ENCODE measurements at places on chromosomes 5 and 9. TPM values are rescaled to one million over a fixed set of nuclear protein-coding genes. Genes with fewer than 3 reads are reported as not detected.

Gene CDC25C
- total RNA-seq, result 0.23 TPM

Gene MBLAC2
- 9.8 TPM for total RNA-seq

Gene RELL2
- 26.0 TPM for total RNA-seq

Gene TMEM8B
- total RNA-seq, result 6.5 TPM

Gene SLCO4C1
- 0.43 TPM for total RNA-seq

Gene IRX1
- not detected for total RNA-seq

Gene RANBP17
- 0.62 TPM for total RNA-seq

Gene IFNA2
- not detected for total RNA-seq

Gene ROR2
- total RNA-seq, result 0.07 TPM

Gene SLC6A19
- 0.06 TPM for total RNA-seq
